ENCODE measurements at places on chromosomes 7 and 10.

- no peak for DNase-seq
These were observed 327.9 kb upstream of the SORCS1 start for GRCh38 chr10:107492389-107492788.

DNA sequence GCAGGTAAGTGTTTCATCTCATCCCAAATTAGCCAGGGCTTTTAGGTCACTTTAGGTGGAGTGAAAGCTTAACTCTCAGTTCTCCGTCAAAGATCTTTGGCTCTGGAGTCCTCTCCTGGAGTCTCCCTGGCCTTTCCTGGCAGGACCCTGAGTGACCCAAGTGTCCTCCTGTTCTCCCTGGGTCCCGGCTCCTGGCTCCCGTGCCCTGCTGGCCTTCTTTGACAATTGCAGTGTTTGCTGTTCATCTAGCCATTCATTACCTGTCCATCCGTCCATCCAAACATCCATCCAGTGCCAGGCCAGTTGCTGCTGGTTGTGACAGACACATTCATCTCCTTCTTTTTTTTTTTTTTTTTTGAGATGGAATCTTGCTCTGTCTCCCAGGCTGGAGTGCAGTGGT lies 6.2 kb upstream of the TPST1 start:
- no peak for DNase-seq

DNA sequence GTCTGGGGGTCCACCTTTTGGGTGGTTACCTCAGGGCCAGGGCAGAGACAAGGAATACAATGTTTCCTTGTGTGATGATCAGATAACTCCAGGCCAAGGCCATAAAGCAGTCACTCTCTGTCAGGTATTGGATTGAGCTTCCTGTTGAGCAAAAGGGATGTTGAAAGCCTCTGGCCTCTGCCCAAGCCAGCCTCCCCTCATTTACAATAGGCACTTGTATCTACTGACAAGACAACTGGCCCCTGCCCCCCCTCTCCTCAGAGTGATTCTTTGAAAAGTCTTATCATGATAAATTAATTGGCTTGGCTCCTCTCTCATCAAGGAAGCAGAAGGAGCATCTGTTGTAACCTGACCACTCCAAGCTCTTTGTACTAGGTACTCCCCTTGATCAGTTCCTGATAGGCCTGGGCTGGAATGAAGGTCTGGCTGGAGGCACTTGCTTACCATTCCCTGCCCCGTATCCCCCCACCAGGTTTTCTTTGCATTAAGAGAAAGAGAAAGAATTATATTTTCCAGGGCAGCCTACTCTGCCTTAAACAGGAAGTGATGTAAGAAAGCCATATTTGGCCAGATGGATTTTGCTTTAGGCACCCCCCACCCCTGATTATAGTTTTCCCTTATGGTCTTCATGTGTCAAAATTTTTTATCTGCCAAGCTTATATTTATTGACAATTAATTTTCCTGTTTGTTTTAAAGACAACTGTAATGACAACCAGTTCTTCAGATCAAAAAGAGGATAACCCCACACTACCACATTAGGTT lies 42.1 kb upstream of the HPS1 start:
- no peak for DNase-seq

- DNase-seq: no peak
These were observed 597.2 kb downstream of the TYW1 start for GRCh38 chr7:67593794-67594193.

DNA sequence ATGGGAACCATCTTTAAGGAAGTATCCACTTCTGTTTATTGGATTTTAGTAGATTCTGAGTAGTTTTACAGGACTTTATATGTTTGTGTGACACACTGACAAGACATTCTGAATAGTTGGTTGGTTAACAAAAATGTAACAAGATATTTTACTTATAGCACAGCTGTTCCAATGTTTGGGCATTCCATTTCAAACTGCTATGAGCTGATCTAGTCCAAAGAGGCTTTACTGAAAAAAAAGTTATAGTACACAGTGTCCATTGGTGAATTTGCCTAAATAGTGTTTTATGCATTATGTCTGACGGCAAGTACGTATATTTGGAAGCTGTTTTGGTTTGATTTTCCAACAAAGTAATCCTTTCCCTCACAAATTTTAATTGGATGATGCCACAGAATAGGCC lies 99.1 kb downstream of the SAMD9 start:
- no peak for DNase-seq

- DNase-seq: no peak
These were observed 49.9 kb downstream of the PTEN start for GRCh38 chr10:87913156-87913921.

DNA sequence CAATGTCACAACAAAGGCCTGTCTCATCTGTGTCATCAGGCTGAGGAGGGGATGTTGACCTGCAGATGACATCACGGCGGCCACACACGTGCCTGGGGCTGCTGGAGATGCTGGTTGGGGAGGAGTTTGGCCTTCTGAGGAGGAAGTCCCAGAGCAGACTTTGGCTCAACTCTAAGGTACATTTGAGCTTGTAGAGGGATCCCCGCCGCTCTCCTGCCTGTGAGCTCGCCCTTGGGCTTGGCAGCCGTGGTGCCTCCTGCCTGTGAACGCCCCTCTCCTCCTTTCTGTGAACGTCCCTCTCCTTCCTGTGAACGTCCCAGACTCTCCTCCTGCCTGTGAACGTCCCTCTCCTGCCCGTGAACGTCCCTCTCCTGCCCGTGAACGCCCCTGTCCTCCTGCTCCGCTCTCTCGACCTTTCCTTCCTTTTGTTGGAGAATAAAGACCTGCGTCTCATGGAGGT lies 176.4 kb downstream of the DNAJB6 start:
- DNase-seq: no peak

DNA sequence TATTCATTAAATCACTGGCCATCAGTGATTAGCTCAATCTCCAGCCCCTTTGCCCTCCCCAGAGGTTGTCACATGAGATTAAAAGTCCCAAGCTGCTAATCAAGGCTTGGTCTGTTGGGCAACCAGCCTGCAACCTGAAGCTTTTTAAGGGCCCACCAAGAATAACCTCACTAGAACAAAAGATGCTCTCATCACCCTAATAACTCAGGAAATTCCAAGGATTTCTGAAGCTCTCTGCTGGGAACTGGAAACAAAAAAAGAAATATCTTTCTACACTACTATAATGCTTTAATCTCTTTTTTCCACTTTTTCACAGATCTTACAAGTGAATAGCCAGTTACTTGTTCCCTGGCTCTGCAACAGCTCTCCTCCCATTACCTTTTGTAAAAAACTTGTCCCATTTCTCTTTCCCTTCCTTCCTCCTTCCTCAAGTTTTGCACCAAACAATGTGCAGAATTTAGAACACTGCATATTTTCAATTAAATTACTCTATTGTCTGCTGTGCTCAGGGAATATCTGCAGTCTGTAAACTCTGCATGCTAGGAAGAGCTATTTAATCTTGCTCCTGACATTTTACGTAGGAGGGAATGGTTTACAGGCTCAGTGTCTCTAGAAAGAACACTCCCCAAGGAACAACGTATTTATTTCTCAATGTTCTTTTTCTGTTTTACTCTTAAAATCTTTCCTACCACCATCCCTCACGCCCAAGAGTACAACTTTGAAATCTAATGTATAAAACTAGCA lies 169.1 kb downstream of the IMMP2L start:
- no peak for DNase-seq

DNA sequence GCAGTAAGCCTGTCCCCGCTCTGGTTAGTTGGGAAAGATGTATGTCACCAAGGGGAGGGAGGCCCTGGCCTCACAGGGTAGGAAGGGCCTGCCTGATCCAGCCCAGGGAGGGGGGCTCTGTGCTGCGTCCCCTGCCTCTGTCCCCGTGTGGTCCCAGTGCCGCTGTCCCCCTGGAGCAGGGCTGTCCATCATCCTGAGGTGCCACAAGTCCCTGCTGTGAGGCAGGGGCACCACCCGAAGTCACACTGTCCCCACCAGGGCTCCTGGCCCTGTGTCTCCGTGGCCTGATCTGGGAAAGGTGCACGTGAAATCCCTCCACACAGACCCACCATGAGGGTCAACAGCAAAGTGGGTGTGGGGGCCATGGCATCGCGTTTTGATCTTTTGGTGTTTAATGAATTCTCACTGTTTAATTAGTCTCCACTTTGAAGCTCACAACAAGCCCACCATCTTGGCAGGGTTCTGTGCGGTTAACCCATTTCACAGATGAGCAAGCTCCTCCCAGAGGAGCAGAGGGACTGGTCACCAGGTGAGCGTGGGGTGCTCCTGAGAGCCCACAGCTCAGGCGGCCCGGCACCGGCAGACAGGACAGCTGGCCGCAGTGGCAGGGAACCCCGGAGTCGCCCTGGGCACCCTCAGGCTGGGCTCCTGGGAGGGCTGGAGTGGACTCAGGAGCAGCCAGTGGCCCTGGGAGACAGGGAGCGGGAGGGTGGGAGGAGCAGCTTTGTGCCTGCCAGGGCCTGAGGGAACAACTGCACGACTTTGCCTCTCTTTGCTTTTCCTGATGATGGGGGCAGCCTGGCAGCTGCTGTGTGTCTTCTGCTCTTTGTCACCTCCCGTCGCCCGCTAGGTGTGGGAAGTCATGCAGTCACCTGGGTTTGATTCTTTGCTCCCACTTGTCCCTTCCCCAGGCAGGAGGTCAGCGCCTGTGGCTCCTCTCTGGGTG lies 12.0 kb upstream of the CRYGN start:
- DNase-seq: peak; percentile 35

DNA sequence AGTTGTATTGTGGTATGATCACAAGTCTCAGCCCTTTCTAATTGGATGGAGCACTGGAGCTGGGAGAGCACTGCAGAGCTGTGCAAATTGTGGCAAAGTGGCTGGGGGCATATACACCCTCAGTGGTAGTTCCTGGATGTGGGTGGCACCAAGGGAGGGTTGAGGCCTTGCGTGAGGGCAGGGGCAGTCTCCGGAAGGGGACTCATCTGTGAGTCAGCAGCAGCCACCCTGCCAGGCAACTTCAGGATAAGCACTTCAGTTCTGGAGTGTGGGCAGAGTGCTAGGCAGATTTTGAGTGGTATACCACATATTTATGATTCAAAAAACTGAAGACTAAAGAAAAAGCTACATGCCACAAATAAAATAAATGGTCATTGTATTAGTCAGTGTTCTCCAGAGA lies 210.5 kb downstream of the ETV1 start:
- DNase-seq: no peak

- no peak for DNase-seq
These were observed 240.4 kb upstream of the CELF2 start for GRCh38 chr10:10777279-10777678.

GRCh38 chr10:103859161-103860086 lies 4.0 kb upstream of the SH3PXD2A start:
- DNase-seq: peak; percentile 70

GRCh38 chr10:78688901-78689583 lies 379.7 kb upstream of the ZMIZ1 start:
- DNase-seq: no peak

- no peak for DNase-seq
These were observed 55.7 kb upstream of the ZRANB1 start for GRCh38 chr10:124886195-124886594.

GRCh38 chr10:13327534-13327933 lies 20.6 kb downstream of the SEPHS1 start:
- no peak for DNase-seq

DNA sequence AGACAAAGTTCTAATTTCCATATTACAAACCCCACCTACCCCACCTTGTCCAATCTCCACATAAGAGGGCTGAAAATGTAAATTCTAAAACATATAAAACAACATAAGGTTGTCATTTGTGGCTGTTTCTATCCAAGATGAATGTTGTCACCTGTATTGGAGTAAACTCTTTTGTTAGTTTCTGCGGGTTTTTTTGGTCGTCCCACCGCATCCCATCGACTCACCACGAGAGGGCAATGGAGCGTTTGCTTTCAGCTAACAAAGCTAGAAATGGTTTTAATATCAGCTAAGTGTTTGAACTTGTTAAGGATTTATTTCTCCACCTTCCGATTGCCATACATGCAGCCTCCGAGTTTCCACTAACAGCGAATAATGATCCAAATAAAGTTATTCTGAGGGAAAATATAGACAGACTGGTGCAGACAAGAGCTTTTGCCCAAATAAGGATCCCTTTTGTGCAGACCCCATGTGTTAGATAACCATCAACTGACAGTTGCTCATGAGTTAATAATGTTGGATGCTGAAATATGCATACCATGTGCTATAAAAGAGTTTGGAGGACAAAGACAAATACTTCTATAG lies 137.2 kb downstream of the ARID5B start:
- DNase-seq: peak; percentile 63

DNA sequence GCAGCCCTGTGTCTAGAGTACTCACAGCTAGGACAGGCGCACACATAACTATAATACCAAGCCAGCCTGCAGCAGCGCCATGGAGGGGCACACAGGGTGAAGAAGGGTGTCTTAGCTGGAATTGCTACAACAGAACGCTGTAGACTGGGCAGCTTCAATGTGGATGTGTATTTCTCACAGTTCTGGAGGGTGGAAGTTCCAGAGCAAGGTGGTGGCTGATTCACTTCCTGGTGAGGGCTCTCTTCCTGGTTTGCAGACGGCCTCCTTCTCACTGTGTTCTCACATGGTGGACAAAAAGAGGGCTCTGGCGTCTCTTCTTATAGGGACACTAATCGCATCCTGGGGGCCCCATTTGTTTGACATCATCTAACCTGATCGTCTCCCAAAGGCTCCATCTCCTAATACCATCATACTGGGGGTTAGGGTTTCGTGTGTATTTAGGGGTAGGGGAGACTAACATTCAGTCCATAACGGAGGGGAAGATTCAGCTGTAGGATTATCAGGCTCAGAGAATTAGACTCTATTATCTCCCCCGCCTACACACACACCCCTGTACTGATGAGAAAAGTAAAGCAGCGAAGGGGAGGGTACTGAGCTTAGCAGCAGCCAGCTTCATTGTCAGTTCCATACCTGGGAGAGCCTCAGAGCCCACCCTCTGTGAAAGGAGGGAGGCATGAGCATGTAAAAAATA lies 289.1 kb downstream of the CCDC3 start:
- no peak for DNase-seq

DNA sequence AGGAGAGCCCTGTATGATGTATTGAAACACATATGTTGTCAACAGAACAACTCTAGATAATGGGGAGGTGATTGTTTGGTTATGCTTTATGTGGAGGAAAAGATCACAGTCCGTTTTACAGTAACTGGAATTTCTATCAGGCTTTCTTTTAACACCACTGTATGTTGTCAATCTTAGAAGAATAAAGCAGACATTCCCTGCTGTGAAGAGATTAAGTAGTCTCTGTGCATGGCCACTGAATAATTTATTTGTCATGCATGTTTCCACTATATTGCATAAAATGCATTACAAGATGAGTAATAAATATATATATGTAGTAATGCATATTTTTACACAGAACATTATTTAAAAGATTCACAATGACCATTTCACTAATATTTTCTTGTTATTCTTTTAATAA lies 440.0 kb downstream of the ANKRD7 start:
- DNase-seq: no peak

DNA sequence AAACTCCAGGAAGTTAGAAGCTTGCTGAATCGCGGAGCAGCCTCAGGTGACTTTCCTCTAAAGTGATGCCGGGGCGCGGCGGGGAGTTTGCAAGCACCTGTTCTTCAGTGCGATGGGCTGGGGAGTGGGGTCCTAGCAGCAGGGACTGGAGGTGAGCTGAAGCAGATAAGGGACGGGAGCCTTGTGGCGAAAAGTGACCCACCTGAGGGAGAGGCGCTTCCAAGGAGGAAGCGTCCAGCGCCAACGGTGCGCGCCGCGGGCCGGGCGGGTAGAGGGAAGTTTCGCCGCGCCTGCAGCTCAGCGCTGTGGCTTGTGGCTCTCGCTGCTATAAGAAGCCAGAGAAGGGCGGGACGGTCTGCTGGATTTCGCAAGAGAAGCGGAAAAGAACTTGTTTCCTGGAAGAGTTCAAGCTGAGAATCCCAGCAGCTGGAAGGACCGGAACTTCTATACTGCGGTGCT lies at the start of gene STEAP4:
Gene STEAP4 (minus strand): TSS at position 305 of the 459 bp plus-strand sequence. CDS start 22,625 bp downstream, outside the sequence.
- no peak for DNase-seq

GRCh38 chr10:31299119-31299518 lies 19.9 kb upstream of the ZEB1 start:
- DNase-seq: no peak

- DNase-seq: no peak
These were observed 1.4 kb downstream of the STK32C start for GRCh38 chr10:132306343-132306685.
